ENCODE measurements at places on chromosomes 2 and 18. TPM values are rescaled to one million over a fixed set of nuclear protein-coding genes. Genes with fewer than 3 reads are reported as not detected.
A peak's percentile ranks its signal among the peaks of the same experiment; 100 is the strongest.

- DNase-seq, result no peak
- peaks cover 8% of the 10 kb centered on the region for H3K4me1 ChIP-seq
- peak overlapping the region; percentile 100 for H3K27ac ChIP-seq
- H3K27me3 ChIP-seq, result no peaks in the 10 kb centered on the region
- peak overlapping the region; percentile 61 for H3K4me3 ChIP-seq
These were observed 2.1 kb downstream of the PCBP1 start for GRCh38 chr2:70089220-70089982.

- no peaks in the 10 kb centered on the region for H3K36me3 ChIP-seq
- H3K4me3 ChIP-seq, result peak overlapping the region; percentile 20
- H3K4me1 ChIP-seq, result no peaks in the 10 kb centered on the region
These were observed 31.7 kb upstream of the MEP1B start for GRCh38 chr18:32158108-32158624.

KATNAL2 gene
- 1.7 TPM for total RNA-seq

RAX gene
- total RNA-seq, result not detected

CDH7 gene
- total RNA-seq, result 0.94 TPM

DNA sequence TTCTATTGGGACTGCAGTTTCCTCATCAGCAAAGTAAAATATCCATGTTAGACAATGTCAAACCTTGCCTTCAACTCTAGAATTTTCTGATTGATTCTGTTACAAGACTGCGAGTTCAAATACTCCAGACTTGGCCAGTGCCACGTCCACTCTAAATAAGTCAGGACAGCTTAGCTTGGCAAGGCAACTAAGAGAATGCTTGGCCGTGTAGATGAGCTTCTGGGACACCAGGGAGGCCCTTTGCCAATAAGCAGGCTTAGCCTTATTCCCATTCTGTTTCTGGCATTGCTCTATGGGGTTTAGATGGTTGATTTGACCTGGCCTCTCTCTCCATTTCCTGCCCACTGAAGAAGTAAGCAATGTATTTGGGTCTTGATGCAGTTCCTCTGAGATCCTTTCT is 218.1 kb upstream of the SIX2 start:
- H3K4me3 ChIP-seq, result no peak overlapping the region
- no peak for DNase-seq
- H3K27ac ChIP-seq, result no peak overlapping the region
- peaks cover 3% of the 10 kb centered on the region for H3K4me1 ChIP-seq
- no peaks in the 10 kb centered on the region for H3K27me3 ChIP-seq

DNA sequence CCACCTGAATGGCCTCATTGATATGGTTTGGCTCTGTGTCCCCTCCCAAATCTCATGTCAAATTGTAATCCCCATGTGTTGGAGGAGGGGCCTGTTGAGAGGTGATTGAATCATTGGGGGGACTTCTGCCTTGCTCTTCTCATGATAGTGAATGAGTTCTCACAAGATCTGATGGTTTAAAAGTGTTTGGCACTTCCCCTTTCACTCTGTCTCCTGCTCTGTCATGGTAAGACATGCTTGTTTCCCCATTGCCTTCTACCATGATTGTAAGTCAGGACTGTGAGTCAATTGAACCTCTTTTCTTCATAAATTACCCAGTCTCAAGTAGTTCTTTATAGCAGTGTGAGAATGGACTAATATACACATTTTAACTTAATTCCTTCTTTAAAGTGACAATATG is 146.8 kb upstream of the KCNJ3 start:
- no peaks in the 10 kb centered on the region for H3K27me3 ChIP-seq
- no peak overlapping the region for H3K27ac ChIP-seq
- no peak overlapping the region for H3K4me3 ChIP-seq
- no peaks in the 10 kb centered on the region for H3K36me3 ChIP-seq
- H3K4me1 ChIP-seq, result no peaks in the 10 kb centered on the region
- no peak for DNase-seq
